ENCODE measurements at places on chromosomes 5 and 9.

DNA sequence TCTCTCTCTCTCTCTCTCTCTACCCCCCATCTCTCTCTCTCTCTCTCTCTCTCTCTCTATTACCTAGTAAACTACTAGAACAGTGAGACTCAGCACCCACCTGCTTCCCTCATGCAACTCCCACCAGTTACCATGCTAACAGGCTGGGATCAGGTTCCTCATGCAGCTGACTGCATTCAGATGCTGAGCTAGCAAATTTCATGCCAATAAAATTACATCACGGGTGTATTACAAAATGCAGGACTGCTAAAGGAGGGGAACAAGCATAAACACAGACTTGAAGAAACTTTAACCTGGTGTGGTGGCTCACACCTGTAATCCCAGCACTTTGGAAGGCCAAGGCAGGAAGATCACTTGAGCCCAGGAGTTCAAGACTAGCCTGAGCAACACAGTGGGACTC, 76.0 kb downstream of the CEMIP2 start:
- DNase-seq = no peak

GRCh38 chr5:40390281-40391149, 289.2 kb upstream of the PTGER4 start:
- DNase-seq = no peak

- no peak for DNase-seq
Measured at GRCh38 chr5:14286574-14287421, 143.7 kb downstream of the TRIO start.

DNA sequence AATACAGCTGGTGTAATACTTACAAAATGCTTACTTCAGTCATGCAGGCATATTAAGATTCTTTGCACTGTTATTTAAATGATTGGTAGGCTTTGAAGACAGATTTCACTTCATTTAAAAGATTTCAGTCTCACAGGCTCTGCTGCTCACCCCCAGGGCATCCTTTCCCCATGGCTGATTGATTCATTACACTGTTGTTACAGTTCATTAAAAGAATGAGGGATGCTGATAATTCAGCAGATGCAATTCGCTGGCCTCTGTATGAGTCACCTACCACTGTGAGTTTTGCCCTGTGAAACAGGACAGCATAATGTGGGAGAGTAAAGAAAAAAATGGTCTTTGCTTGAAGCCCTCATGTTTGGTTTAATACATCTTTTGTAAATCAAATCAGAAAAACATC, 246.9 kb downstream of the CYLC2 start:
- no peak for DNase-seq

DNA sequence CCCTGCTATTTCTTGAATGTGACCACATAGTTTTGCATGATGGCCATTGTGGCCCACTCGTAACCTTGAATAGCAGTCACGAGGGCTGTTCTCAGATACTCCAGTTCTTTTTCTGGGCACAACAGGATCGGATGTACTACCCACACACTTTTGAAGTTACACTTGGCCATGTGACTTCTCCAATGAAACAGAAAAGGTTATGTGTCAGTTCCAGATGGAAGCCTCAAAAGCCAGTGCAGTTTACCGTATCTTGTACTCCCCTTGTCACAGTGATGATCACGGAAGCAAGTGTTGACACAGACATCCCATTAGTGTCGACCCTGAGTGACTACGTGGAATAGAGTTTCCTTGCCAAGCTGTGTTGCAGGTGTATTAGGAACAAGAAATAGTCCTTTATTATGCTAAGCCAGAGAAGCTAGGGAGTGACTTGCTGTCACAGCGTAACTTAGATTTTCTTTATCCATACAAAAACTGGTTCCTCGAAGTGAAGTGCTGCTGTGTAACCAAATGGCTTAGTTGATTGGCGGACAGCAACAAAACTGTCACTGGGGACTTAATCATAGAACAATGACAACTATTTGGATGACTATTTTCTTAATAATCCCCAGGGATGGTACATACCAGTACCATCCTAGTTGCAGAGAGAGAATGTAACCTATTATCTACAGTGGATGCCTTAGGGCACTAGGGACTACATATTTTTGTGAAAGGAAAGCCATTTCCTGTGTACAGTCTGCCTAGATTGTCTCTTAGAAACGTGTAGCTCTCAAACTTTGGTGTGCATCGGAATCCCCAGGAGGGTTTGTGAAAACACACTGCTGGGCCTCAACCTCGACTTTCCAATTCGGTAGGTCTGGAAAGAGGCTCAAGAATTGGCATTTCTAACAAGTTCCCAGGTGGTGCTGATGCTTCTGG, 90.1 kb upstream of the DMRT1 start:
- DNase-seq = no peak

DNA sequence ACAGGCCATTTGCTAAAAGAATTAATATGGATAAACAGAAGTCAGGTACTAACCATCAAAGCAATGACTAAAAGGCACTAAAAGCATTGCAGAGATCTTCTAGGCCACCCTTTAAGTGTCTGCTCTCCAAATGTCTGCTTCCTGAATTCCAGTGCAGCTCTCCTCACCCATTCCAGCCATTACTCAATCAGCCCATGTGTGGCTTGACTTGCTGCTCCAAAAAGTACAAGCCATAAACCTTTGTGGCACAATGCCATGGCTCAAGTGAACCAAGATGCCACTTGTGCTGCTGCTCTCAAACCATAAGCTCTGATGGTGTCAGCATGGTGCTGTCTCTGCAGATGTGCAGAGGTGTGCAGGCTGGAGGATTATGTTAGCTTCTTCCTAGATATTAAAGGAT, 290.2 kb upstream of the POU5F2 start:
- no peak for DNase-seq

DNA sequence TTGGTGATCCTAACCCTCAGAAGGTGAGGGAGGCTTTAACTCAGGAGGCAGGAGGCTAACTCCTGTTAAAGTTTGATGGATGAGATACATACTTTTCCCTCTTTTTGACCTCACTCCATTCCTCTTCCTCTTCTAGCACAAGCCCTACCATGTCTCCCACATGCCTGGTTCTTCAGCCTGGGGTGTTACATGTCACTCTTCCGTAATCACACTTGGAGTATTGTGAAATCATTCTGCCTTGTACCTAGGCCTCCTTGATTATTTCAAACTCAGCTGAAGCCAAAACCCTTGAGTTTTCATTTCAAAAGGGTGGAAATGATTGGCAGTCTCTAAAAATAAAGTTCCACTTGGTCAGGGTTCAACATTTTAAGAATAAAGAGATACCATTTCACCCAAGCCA, 1.8 kb downstream of the PLAC8L1 start:
- DNase-seq = no peak

DNA sequence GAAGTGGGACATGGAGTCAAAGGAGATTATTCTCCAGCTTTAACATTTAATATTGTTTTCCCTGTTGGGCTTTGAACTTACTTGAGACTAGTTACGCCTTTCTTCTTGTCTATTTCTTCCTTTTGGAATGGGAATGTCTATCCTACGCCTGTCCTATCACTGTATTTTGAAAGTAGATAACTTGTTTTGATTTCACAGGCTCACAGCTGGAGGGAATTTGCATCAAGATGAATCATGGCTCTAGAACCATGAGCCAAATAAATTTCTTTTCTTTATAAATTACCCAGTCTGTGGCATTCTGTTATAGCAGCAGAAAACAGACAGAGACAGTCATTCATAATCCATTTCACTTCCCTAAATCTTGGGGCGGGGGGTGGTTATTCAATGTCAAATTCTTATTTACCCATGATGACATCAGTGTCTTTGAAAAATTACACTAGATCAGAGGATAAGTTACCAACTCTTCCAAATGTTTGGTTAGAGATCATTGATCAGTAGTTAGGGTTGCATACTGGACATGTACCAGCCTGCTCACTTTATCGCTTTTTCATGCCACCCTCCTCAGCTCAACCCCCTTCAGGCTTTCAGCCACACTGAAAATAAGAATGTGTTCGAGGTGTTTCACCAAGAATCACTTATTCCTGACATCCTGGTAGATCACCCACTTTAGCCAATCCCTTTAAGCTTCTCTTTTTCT, 419.6 kb upstream of the PIK3R1 start:
- no peak for DNase-seq

DNA sequence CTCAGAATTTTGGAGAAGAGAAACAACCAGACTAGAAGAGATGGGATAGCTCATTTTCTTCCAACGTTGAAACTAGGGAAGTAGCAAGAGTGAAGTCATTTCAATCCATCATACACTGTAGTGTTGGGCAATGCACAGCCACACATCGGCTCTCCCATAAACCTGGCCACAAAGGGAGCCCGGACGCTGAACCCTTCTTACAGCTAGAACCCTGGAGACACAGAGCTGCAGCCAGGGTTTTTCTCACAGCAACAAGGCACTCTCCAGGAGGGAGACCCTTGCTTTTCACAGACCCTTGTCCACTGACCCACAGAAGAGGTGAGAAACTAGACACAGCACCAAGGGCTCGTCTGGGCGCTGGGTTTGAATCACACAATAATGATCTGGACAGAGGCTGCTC, 101.4 kb upstream of the FSTL4 start:
- DNase-seq = no peak

DNA sequence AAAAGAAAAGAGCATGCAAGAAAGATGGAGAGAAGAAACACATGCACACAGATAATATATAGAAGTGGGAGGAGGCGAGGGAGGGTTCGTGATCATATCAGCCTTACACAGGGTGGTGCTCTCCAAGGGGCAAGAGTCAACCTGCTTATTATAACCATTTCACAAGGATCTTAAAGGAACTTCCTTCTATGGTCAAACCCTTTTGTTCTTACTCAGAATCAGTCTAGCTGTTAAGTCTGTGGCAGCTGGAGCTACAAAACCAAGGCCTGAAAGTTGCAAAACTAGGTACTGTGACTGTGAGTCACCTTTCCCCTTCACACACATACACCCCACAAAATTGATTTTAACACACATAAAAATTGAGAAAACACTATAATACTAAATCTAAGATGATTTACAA, 18.5 kb upstream of the ERMP1 start:
- DNase-seq = no peak

DNA sequence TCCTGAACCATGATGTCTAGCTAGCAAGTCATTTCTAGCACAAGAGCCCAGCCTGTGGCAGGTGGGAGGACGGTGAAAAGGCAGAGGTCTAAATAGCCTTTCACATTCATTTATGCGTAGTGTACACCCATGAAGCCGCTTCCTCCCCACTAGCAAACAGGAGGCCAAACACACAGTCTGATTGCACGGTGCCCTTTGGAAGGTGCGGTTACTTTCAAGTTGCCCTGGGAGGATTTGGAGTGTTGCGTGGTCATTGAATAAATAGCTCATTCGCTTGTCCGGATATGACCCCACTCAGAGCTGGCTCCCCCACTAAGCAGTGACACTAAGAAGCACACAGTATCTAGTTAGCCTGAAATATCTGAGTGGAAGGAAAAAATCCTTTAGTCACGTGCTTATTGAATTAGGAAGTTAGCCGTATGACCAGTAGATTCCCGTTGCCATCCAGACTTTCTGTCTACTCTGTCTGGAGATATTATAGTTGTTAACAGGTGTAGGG, 664 bp upstream of the ARSB start:
- DNase-seq = peak; percentile 21

GRCh38 chr5:90803876-90804275, 245.3 kb downstream of the ADGRV1 start:
- no peak for DNase-seq

DNA sequence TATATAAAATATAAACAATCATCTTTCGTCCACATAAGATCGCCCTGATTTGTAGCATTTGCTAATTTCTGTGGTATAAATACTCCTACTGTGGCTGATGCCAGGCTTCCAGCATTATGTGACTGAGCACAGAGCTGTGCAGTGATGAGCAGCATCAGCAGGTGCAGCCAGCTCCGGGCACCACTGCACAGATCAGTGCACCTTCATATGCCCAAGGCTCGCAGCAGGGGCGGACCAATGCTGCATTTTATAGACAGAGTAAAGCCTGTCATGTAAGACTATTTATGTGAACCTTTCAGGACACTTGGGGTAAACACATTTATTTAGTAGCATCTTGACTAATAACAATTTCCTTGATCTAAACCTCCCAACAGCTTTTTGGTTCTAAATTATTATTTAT, 53.1 kb downstream of the LMNB1 start:
- no peak for DNase-seq

DNA sequence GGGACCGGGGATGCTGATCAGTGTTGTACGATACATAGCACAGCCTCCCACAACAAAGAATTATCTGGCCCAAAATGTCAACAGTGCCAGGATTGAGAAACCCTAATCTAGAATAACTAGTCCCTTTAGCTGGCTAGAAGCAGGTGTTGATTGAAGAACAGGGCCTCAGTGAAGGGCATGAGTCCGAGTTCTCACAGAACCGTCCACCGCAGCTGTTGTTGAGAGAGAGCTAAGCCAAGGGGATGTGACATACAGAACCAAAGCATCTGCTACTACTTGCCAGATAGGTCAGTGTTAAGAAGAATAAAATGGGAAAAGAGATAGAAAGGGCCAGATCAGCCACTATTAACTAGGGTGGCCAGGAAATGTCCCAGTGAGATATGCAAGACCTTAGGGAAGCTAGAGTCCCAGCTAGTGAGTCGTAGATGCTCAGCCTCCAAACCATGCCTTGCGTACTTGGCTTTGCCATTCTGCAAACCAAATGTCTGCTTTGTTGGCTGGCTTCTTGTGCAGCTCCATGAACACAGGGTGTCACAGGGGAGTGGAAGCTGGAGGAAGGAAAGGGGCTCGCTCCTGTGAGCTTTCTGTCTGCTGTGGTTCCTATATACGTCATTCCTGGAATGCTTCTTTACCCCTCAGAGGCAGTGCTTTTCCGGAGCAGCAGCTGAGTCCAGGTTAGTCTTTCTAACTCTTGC, 68.9 kb downstream of the FBXO38 start:
- no peak for DNase-seq

GRCh38 chr5:174300941-174301761, 255.6 kb downstream of the NSG2 start:
- peak; percentile 66 for DNase-seq

DNA sequence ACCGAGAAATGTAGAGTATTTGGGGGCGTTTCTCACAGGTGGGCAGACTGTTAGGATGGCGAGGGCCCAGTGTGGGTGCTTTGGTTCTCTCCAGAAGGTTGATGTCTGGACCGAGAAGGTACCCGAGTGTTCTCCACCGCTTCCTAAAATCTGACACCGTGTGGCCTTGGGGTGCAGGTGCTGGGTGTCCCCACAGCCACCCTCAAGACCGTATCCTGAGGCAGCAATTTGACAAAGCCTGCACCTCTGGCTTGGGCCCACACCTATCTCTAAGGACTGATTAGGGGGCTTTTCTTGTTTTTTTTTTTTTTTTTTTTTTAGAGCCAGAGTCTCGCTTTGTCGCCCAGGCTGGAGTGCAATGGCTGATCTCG, 1.3 kb downstream of the PPP1R26 start:
- DNase-seq = no peak

GRCh38 chr9:112174965-112175795, at the start of gene SUSD1:
Gene SUSD1, minus strand, starts transcription at chr9:112175297. Its CDS starts 62 bp downstream, at chr9:112175235.
- DNase-seq = peak; percentile 22

- DNase-seq = no peak
Measured at GRCh38 chr5:33933723-33934169, 2.4 kb upstream of the RXFP3 start.

All from ELF-1 (cell line).